Stimulated activated naive CD8-positive, alpha-beta T cell treated with anti-CD3 and anti-CD28 coated beads, Interleukin-15, Interleukin-2, amounts not matched to agents 100 U/mL and 50 U/mL, for 24 hours (primary cell): ENCODE measurements at places on chromosomes 2 and 18.

GRCh38 chr18:45783097-45784075 is 42.1 kb upstream of the SIGLEC15 start:
- no peak for DNase-seq

GRCh38 chr18:74834424-74835309 is 237.0 kb downstream of the ZNF407 start:
- no peak for DNase-seq

- DNase-seq, result no peak
Observed at GRCh38 chr2:239443666-239444567, 43.1 kb upstream of the HDAC4 start.

DNA sequence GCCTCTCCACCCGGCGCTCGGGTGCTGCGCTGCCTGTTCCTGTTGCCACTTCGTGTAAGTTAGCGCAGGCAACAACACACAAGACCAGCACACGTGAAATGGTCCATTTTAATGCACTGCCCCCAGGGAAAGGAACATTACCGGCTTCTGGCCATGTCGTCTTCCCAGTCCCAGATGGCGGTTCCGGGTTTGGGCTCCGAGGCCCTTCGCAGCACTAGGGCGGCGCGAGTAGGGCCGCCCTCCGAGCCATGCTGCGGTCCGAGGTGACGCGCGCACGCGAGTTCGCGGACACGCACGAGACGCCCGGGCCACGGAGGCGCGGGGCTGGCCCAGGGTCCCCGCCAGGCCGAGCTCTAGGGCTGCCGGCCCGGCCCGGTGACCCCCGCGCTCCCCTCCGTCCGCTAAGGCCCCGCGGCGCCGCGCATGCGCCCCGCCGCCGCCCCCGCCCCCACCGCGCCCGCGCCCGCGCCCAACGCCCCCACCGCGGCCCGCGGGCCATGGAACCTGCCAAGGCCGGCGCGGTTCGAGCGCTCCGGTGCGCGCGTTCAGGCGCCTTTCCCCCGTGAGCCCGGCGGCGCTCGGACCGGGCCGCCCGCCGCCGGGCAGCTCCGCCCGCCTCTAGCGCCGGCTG is 367 bp upstream of the ZNF236 start:
- DNase-seq, result peak; percentile 63

- DNase-seq, result no peak
Observed at GRCh38 chr18:57095884-57096283, 51.0 kb upstream of the BOD1L2 start.

DNA sequence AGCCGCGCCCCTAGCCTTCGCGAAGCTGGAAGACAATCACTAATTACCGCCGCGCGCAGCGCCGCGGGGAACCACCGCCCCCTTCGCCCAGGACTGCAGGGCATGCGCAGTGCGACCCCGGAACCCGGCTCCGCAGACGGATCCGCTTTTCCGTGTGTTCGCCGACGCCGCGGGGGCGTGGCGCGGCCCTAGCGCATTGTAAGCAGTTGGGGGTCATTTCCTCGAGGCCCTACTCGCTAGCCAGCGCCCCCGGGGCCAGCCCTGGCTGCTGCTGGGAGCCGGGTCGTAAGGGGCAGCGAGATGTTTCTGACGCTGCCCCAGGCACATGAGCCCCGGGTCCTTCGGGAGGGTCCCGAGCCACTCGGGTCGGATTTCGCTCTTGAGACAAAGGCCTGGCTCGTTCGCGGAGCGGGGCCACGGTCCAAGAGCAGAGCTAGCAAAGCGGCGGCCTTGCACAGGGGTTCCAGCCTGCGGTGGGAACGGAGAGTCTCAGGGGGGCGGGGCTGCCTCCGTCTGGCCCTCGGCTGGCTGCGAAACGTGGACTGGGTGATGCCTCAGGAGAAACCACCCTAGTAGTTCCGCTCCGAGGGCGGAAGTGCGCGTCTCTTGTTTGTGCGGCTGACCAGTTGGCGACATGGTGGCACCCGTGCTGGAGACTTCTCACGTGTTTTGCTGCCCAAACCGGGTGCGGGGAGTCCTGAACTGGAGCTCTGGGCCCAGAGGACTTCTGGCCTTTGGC is at the start of the genes ELP2 and SLC39A6:
ELP2 (plus strand) TSS at position 600 of the 739 bp plus-strand sequence; CDS start at position 635, 35 bp downstream.
SLC39A6 (minus strand) TSS at position 41 of the 739 bp plus-strand sequence. CDS start 2,333 bp downstream, outside the sequence.
- peak; percentile 98 for DNase-seq

DNA sequence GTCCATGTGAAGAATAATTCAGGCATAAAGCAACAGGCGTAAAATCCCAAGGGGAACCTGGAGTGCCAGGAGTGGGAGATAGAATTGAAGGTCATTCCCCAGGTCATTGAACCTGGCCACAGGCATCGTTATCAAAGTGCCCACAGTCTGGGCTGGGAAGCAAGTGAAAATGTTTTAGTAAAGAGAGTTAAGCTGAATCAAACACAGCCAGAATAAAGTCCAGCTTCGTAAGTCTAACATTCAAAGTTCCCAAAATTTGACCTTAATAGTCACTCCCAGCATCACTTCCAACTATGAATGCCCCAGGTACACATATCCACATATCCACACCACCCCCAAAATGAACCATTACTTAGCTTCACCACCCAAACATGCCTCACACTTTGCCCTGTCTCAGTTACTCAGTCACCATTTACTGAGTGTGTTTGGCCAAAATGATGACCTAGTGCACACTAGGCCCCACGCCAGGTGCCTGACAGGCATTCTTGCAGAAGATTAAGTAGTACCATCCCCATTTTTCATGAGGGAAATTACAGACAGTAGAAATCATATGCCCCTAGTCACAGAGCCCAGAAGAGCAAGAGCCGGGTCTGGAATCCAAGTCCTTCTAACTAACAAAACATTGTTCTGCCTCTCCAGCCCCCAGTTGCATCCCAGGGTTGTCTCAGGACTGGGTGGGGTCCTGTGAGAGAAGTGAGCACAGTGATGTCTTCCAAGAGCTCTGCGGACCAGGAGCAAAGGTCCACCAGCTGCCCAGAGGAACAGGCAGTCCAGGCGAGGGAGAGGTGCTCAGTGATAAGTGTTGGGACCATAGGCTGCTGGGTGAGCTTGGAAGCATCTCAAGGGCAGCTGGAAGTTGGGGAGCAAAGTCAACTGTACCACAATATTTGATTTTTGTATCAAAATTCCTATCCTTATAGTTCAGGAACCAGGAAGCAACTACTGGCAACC is 65.2 kb upstream of the MYCN start:
- no peak for DNase-seq

DNA sequence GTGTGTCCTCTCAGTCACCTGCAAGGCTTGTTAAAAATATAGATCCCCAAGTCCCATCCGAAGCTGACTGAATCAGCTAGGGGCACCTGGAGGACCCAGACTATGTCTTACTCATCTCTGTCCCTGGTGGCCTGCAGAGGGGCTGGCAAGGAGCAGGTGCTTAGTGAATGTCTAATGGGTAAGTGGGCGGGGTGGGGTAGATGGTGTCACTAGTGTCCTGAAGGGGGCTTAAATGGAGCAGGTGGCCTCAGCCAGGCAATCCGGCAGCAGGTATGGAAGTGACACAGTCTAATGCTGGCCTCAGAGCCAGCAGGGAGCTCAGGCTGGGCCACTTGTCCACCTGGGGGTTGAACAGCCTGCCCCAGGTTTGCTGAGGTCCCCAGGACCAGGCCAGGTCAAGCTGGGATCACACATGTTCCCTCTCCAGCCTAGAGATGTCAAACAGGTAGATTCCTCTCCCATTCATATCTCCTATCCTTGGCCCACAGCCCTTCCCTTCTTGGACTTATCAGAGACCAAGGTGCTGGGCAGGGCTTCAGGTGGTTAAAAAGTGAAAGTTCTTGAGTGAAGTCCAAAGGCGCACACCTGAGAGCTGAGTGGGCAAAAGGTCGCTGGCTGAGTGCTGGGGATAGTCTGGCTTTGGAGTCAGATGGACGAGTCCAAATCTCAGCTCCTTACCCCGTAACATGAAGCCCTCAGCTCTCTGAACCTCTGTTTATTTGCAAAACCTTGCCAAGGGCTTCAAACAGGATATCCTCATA is 1.7 kb downstream of the STEAP3 start:
- no peak for DNase-seq

- peak; percentile 46 for DNase-seq
Observed at GRCh38 chr2:203583701-203584100, 48.6 kb upstream of the RAPH1 start.

DNA sequence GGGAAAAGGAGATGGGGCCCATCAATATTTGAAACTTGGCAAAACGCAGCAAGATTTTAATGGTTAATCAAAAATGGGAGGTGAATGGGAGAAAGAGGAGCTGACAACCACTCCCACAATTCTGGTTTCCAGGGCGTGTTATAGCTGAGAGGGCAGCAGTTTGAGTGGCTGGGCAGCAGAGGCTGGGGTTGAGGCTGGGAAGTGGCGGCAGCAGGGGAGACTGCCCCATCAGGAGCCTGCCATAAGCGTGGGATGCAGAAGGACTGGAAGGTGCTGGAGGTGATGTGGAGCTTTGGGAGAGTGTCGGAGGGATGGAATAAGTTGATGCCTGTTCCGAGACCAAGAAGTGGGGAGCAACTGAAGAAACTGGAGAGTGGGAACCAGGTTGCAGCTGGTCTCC is 48.9 kb upstream of the SH3RF3 start:
- DNase-seq, result no peak

DNA sequence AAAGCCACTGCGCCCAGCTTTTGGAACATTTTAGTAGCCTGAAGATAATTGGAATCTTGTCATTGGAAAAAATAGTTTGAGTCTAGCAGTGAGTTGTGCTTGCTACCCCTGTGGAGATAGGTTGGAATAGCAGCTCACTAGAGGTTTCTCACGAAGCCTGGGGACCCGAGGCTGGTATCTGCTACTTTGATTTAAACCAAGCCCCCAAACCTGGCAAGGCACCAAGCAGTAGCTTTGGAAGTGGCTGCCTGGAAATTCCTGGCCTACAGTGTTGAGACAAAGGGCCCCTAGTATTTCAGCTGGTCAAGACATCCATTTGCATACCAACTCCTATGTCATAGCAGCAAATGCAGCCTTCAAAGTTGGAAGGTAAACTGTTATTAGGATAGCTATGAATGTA is 42.1 kb downstream of the NOP58 start:
- DNase-seq, result no peak

- DNase-seq, result no peak
Observed at GRCh38 chr2:224377751-224378700, 23.9 kb downstream of the FAM124B start.

DNA sequence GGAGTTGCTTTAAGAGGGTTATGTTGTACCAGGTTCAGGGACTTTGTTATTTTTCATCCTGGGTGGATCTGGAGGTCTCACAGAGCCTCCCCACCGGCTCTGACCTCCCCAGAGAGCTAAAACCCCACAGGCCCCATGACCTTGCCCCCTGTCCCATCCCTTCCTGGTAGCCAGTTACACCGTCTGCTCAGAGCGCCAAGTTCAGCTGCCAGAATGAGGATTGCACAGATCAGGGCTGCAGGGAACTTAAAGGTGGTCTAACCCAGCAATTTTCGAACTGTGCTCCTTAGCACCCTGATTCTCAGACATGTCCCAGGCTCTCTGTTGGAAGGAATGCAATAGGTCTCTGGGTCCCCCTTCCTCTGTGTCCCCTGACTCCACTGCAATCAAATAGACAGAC is 32.1 kb downstream of the ATOH8 start:
- no peak for DNase-seq

DNA sequence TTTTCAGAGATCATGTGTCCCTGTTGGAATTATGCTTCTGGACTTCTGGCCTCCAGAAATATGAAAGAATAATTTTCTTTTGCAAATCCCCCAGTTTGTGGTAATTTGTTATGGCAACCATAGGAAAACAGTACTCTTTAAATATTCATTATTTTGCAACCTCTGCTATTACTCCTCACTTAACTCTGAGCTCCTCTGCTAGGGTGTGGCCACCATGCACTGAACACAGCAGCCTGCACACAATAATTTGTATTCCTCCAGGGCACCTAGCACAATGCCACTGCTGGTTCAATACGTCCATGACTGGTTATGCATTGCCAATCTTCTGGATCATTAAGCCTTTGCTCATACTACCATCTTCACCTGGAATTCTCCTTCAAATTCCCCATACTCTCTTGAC is 232.0 kb downstream of the CNTNAP5 start:
- no peak for DNase-seq

DNA sequence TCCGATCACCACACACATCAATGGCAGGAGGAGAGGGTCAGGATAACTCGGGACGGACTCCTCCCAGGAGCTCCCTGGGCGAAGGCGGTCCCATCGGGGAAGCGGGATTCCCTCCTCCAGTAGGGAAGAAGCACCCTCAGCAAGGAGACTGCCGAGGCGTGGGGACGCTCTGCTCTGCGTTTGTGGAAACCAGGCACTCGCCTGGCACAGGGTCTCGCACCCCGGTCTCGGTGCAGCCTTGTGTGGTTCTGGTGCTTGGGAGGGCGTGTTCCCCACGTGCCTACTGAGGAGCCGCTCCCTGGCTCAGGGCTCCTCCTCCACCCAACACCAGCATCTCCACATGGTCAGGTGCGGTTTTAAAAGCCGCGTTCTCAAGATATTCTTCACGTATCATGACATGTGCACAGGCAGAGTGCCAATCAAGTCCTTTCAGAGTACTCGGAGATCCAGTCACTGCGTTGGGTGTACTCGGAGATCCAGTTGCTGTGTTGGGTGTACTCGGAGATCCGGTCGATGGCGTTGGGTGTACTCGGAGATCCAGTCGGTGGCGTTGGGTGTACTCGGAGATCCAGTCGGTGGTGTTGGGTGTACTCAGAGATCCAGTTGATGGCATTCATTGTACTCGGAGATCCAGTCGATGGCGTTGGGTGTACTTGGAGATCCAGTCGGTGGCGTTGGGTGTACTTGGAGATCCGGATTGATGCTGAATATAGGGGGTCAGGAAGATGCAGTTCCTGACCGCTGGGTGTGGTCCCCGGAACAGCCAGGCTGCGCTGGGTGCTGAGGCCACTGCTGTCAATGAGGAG is 117.5 kb downstream of the RTP5 start:
- DNase-seq, result no peak

DNA sequence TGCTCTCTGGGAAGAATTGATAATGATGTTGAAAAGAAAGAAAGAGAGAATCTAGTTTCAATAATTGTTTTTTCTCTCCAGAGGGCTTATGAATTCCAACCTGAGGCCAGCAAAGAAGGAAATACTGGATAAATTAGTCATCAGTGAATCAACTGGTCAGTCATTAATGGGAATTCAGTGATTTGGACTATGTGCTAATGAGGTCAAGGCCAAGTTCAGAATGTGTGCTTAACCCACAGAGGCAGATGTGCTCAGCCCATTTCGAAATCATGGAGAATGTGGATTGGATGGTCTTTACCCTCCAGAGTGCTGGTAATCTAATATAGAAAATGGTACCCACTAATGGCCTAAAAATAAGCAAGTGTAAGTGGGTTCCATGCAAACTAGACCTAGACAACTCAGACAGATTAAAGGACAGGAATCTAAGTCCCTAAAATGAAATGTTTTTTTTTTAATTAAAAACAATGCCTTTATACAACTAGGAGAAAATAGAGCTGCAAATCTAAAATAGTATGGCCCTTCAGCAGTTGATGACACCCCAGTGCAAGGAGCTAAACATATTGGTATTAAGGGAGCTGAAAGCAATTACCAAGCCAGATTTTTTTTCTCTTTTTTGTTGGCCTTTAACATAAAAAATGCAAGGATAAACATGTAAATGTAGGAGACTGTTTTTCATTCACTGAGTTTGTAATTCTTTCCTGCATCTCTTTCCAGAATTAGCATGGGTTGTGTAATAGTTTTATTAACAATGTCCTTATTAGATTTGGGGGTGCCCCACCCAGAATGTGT is 296.9 kb downstream of the SATB2 start:
- no peak for DNase-seq

- no peak for DNase-seq
Observed at GRCh38 chr18:45528712-45529336, 86.5 kb upstream of the SLC14A2 start.

- no peak for DNase-seq
Observed at GRCh38 chr18:8208716-8209115, 400.5 kb upstream of the RAB12 start.
